Psoas muscle (tissue), 8 donors: ENCODE measurements at places on chromosomes 1 and 21. TPM values are rescaled to one million over a fixed set of nuclear protein-coding genes. Genes with fewer than 3 reads are reported as not detected.

DNA sequence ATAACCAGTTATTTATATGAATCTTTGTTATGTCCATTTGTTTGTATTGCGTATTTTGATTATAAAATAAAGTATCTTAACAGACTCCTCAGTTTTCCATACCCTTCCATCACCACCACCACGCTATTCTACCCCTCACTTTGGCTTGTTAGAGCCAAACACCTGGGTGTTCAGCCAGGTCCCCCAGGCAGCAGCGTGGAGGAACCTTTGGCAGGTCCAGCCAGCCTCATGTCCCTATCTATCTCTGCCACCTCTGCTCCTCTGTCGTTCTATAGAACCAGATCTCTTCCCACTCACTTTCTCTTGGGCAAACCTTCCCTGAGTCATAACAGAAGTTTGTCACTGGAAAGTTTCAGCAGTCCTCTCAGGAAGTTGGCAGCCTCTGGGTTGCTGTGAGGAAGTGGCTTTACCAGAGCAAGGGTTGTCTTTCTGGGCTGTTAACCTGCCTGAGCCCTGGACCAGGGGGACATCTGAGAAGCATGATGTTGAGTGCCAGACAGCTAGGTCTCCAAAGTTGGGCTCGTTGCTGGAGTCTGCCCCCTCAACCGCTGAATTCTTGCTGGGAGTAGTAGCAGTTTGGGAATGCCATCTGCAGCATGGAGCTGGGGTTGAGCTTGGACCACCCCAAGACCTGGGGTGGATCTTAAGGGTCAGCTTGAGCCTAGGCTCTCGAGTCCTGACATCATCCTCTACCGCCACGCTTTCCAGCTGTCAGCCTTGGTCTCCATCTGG is 996 bp upstream of the SH3BGRL3 start:
- peak; percentile 47 for DNase-seq

GRCh38 chr21:16070207-16070651 is 340.4 kb downstream of the USP25 start:
- no peak for DNase-seq

DNA sequence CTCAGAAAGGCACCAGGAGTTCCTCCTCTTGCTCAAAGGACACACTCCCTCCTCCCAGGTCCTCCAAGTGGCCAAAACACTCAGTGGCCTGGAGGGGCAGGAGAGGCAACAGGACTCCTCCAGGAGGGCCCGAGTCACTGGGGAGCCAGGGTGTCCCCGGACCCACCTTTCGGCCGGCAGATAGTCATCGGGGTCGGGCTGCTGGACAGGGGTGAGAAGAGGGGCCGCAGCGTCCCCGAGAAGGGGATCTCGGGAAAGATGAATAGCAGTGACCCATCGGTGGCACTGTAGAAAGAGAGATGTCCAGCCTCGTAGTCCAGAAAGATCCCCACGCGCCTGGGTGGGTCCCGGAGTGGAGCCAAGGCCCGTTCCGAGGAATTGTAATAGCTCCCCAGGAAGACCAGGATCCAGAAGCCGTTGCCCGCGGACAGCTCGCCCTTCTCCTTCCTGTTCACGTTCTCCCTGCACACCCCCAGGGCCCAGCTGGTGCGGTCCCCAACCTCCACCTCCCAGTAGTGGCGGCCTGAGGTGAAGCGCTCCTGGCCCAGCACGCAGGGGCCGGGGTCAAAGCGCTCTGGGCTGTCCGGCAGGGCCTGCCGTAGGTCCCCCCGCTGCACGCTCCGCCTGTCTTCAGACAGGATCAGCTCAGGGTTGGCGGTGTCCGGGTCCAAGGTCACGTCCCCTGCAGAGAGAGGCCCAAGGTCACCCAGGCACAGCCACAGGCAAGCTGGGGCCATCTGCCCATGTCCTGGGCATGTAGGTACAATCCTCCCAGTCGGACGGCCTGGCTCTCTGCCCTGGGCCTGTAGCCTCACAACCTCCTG is 11.9 kb downstream of the TRIM11 start:
- DNase-seq: peak; percentile 55

DNA sequence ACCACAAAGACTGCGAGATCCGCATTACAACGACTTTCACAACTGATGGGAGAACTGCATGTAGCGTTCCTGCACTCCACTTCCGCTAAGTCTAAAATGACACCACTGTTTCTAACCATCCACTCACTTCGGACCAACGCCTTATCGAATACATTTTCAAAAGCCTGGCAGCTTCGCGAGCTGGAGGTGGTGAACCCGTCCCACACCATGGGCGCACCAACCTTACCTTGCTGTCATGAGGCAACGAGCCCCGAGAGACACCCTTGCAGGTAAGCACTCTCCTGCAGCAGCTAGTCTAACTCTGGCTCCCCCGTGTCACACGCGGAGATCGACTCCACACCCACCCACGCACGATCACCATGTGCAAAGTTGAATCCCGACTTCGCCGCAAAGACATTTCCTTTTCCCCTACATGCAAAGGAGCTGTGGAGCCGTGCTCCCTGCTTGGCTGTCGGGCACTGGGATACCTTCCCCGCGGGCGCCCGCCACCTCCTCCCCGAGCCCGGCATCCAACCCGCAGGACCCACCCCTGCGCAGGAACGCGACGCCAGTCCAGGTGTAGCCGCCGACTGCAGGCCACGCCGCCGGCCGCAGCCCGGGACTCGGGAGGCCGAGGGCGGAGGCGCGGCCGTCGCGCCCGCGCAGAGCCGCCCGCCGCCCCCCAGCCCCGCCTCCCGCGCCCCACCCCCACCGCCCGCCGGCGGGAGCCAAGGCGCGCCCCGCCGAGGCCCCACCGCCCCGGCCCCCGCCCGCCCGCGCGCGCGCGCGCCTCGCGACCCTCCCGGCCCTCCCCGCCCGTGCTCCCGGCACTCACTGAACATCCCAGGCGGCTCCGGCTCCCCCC is 629 bp downstream of the TAF5L start:
- DNase-seq: peak; percentile 56

- DNase-seq: no peak
These were observed 256.6 kb upstream of the PTBP2 start for GRCh38 chr1:96464991-96465390.

DNA sequence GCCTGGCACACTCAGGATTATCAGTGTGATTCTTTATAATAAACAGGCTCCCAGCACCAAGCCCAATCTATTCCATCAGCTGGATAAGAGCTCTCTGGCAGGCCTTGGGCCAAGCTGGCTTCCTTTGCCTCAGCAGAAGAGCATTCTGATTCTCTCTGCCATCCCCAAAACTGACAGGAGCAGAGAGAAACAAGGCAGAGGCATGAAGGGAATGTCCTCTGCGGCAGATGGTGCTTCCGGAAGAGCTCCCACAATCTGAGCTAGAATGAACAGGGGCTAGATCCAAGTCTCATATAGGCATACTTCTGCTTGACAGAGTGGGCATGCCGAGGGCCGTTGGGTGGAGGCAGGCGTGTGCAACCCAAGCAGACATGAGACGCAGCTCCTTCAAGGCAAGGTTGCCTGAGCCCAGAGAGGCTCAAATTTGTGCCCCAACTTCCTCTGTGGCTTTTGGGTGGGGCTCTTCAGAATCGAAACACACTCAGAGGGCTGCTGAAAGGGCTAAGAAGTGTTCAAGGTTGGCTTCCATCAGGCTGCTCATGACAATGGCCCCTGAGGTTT is 4.0 kb downstream of the CAPN2 start:
- no peak for DNase-seq

DNA sequence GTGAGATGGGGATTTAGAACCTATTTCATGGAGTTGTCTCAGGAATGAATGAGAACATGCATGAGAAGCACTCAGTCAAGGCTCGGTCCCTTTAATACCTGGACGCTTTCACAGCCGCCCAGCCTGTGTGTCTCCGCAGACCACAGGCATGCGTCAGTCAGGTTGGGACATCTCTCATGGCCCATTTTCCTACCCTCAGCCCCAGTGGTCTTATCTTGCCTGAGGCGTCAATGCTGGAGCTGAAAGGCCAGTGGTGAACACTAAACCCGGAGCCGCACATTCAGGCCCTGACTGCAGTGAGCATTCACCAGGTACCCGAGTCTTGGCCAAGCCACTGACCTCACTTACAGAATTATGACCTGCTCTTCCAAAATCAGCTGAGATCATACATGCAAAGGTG is 263.2 kb upstream of the RAB4A start:
- DNase-seq: no peak

DNA sequence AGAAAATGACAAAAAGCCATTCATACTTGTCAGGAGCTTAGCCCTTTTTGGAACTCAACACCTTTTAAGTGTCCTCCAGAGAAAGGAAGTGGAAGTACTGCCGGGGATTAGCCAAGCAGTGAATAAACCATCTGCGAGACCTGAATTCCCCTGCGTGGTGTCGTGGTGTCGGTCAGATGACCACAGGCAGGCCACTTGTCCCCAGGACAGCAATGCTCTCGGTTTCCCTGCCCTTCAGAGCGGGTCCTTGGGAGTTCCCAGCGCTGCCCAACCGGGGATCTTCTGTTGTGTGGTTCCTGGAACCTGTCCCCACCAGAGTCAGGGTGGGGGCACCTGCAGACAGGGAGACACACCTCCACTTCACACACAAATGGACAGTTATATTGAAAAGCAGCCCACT is 9.2 kb downstream of the GPR157 start:
- peak; percentile 52 for DNase-seq

DNA sequence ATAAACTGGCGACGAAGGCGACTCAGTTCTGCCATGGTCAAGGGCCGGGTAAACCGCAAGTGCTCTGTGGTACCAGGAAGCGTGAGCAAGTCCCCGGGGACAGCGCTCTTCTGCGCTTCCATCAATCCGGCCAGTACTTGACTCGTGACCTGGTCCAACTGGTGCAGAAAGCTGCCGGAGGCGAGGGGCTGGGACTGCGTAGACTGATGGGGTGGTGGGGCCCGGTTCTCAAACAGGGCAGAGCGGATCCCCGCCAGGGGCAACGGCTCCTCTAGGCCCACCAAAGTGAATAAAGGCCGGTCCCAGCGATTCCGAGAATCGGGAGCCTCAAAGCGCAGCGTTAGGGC is 852 bp downstream of the KTI12 start:
- peak; percentile 60 for DNase-seq

DNA sequence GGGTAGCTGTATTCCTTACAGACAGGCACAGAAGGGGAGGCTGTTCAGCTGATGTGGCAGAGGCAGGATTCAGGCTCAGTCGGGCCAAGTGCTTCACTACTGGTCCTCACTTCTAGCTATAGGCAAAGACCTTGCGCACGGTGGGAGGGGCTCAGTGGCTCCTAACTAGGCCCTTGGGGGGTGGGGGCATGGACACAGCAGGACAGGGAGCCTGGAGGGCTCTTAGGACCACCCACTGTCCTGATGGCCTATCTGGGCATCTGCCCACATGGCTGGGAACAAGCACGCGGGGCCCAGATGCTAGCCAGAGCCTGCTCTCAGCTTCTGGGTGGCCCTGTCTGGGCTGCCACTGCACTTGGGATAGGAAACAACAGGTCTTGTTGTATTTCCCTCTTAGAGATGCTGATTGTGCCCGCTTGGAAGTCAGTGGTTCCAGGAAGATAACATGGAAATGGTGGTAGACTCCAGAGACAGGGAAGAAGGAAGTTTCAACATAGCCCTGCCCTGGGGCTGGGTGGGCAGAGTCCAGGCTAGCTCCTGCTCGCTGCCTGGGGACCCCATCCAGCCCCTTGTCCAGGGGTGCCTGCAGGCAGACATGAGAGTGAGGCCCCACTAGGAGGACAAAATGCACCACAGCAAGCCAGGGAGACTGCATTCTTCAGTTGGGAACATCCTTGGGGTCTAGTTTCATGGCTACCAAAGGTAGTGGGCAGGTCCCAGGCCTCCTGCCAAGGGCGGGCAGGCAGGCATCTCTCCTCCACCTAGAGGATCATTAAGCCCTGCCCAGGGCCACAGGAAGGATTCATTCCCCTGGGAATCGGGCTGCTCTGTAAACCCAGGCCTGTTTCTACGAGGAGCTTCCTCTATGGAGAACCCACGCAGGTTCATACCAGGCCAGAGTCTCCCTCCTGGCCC is 102.5 kb downstream of the BCAR3 start:
- DNase-seq: no peak

C1orf226 gene
- 1.1 TPM for total RNA-seq

GRCh38 chr1:11749203-11749689 is 12.7 kb upstream of the C1orf167 start:
- DNase-seq: peak; percentile 78

GRCh38 chr1:165755393-165756010 is 13.2 kb downstream of the TMCO1 start:
- no peak for DNase-seq

DNA sequence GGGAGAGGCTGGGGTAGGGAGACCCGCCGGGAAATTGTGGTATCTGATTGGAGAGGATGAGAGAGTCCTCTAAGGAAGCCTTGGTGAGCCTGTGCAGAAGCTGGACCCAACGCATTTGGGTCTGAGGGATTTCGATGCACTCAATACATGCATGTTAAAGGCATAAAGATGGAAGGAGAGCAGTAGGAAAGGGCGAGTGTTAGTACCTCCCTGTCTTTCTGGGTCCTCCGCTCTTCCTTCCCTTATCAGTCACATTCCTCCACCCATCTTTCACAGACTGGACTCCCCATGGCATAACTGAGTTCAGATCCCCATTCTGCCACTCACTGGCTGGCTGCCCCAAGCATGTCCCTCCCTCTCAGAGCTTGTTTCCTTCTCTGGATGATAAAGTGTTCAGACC is 7.3 kb downstream of the RGS16 start:
- DNase-seq: no peak

CD1E gene
- not detected for total RNA-seq

AMY2B gene
- 28.0 TPM for total RNA-seq

DNA sequence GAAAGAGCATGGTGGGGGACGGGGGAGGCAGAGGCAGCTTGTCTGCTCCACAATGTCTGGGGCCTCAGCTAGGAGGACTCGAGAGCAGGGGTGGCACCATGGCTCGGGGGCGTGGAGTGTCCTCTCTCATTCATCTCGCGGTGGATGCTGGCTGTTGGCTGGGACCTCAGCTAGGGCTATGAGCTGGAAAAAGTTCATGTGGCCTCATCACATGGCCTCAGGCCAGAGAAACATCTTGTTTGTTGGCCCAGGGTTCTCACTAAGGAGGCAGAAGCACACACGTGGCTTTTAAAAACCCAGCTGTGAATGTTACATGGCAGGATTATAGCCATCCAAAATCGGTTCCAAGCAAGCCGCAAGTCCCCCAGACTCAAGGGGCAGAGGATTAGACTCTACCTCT is 6.2 kb upstream of the CENPS start:
- DNase-seq: peak; percentile 58

DNA sequence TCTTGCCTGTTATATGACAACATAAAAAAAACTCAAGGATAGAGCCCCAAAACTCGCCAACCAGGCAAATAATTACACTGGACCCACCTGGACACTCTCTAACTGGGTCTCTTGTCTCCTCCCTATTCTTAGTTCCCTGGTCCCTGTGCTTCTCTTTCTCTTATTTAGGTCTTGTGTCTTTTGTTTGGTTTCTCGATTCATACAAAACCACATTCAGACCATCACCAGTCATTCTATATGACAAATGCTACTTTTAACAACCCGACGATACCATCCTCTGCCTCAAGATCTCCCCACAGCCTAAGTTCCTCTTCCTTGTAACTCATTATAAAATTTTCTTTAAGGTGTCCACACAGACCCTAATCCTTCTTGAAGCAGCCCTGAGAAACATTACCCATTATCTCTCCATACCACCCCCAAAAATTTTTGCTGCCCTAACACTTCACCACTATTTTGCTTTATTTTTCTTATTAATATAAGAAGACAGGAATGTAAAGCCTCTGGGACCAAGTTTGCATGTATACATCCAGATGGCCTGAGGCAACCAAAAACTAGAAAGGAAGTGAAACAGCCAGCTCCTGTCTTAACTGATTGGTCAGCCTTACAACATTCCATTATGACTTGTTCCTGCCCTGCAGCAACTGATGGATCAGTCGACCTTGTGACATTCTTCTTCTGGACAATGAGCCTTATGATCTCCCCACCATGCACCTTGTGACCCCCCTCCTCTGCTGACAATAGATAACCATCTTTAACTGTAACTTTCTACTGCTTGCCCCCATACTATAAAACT is 638.2 kb downstream of the AMY1C start:
- DNase-seq: no peak
